ENCODE measurements at places on chromosomes 2 and 18.

DNA sequence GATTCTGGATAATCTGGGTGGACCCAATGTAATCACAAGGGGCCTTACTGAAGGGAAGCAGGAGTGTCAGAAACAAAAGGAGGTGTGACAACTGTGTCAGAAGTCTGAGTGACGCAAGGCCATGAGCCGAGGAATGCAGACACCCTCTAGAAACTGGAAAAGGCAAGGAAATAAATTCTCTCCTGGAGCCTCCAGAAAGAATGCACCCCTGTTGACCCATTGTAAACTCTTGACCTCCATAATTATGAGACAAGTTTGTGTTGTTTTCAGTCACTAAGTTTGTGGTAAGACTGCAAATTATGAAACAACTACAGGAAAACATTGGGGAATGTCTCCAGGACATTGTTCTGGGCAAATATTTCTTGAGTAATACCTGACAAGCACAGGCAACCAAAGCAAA, 47.3 kb upstream of the B3GNT7 start:
- DNase-seq: no peak

GRCh38 chr18:22214731-22215528, 45.5 kb downstream of the GATA6 start:
- no peak for DNase-seq

DNA sequence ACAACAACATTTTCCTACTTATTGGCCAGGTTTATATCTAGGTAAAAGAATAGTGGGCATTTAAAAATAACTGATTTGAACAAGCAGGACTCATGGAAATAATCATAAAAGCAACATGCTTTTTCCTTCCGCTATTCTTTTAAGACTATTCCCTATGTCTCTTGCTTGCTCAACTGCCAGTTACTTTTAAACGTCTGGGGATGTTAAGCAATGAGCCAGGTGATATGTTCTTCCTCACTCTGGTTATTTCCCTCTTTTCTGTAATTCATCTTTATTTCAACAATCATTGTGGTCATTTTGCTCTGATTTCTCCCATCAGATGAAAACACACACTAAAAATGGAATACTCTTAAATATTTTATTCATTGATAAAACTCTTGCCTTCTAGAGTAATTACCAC, 33.4 kb upstream of the SLC8A1 start:
- peak; percentile 26 for DNase-seq

- no peak for DNase-seq
Observed at GRCh38 chr2:36859366-36859792, 107.0 kb downstream of the STRN start.

DNA sequence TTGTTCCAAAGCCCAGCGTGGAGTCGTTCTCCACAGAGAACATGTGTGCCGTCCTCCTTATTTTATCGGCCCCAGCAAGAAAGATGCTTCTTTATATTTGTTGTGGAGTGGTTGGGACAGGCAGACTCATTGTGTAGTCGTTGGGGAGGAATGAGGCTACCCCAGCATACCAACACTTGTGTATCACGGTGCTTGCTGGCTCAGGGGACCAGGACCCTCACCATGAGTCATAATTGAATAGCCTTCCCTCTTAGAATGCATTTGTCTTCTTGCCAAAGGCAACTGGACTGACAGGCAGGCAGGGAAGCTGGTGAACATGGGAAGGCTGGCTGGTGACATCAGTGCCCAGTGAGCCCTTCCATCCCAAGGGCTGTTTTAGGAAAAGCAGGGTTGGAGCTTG, 4.7 kb downstream of the CAPN10 start:
- DNase-seq: no peak

GRCh38 chr2:118988706-118989105, 46.7 kb downstream of the MARCO start:
- DNase-seq: no peak

GRCh38 chr2:239143858-239144712, 256.7 kb downstream of the HDAC4 start:
- peak; percentile 8 for DNase-seq

DNA sequence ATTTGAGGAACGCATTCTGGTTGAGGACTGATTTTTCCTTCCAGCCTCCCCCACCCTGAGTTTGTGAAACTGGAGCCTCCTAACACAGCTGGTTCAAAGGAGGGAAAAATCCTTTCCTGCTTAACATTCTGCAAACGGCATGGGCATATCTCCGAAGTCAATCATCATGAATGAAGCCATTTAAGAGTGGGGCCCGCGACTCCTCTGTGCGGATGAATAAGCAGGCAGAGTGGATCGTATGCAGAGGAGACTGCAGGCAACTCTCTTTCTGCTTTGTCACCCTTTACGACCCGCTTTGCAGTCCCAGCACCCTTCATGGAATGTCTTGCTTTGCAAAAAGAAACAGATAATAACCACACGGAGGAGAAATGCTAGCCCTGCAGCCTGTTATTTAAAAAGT, 305.2 kb downstream of the CLIP4 start:
- no peak for DNase-seq

- DNase-seq: no peak
Observed at GRCh38 chr18:32439241-32439640, 31.4 kb downstream of the GAREM1 start.

GRCh38 chr18:48818329-48819254, 132.2 kb downstream of the SMAD7 start:
- DNase-seq: no peak

DNA sequence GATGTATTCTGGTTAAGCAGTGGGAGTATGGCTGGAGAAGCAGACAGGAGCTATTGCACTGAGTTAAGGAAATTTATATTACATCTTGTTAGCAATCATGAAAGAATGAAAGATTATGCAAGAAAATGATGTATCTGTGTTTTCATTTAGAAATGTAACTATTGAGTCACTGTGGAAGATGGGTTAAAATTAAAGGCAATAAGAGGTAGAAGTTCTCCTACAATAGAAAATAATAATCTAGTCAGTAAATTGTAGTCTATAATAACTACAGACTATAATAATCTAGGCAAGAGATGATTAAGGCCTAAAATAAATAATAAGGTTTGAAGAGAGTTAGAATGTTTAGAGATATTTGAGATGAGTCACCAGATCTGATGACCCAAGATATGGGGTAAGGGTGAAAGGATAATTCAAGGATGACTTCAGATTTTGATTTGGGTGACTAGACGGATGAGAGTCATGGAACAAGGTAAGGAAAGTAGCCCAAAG, 371.9 kb upstream of the KCNH7 start:
- no peak for DNase-seq

GRCh38 chr18:10841203-10841602, 308.2 kb downstream of the PIEZO2 start:
- no peak for DNase-seq

GRCh38 chr2:42961385-42961811, 169.0 kb upstream of the HAAO start:
- DNase-seq: no peak

DNA sequence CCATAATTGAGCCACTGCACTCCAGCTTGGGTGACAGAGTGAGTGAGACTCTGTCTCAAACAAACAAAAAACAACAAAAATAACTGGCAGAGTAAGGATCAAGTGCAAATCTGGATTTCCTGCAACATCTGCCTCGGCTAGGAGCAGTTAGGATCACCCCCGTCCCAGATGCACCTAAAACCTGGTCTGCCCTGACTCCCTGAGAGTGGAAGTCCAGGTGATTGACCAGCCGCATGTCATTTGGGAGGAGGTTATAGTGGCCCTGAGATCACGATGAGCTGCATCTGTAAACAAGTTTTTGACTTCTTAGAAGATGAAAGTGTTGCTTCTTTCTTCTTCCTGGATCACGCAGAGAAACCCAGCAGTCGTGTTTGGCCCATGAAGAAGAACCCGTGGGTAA, 5.0 kb upstream of the ESPNL start:
- DNase-seq: no peak

DNA sequence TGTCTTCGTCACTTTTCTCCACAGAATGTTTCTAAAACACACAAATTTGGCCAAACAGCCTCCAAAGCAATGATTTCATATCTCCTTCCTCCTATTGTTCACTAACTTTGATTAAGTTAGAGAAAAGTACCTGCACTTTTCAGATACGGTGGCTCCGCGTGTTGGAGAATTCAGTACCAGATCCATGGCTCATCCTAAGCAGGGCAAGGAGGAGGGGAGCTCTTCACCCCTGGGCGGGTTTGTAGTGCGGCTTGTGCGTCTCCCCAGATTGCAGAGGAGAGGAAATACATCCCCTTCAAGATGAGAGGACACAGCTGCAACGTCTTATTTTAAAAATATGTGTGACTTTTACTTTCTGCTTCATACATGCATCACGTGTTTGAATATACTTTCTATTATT, 333.0 kb downstream of the AGAP1 start:
- DNase-seq: no peak

GRCh38 chr18:44637210-44638033, 43.3 kb upstream of the SETBP1 start:
- DNase-seq: no peak

DNA sequence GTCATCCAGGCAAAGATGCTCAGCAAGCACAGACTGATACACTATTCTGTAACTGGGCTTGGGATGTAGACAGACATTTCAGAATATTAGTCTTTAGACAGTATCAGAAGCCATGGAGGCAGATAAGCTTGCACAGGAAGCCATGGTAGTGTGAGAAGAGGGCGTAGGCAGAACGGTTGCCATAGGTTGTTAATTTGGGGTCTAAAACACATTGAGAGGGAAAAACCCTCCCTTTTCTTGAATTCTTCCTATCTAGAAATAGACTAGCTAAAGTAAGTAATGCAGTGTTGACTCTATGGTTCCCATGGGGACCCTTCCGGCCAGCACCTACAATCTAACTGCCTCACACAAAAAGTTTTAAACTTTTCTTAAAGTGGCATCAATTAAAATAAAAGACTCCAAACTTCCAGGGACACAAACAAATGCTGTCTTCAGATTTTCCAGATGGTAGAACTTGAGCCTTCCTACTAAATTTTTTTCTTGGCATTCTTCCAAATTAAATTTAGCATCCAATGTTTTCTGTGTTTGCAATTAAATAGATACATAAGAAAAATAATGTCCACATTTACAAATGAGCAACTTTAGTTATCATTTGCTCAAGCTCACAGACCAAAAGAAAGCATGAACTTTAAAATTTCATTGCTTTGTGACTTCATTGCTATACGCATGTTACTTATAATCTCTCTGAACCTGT, 1.9 kb downstream of the PRKRA start:
- DNase-seq: no peak

GRCh38 chr2:16223161-16223840, 283.0 kb downstream of the MYCN start:
- no peak for DNase-seq

GRCh38 chr2:30862054-30862651, 54.9 kb upstream of the CAPN13 start:
- DNase-seq: peak; percentile 79

DNA sequence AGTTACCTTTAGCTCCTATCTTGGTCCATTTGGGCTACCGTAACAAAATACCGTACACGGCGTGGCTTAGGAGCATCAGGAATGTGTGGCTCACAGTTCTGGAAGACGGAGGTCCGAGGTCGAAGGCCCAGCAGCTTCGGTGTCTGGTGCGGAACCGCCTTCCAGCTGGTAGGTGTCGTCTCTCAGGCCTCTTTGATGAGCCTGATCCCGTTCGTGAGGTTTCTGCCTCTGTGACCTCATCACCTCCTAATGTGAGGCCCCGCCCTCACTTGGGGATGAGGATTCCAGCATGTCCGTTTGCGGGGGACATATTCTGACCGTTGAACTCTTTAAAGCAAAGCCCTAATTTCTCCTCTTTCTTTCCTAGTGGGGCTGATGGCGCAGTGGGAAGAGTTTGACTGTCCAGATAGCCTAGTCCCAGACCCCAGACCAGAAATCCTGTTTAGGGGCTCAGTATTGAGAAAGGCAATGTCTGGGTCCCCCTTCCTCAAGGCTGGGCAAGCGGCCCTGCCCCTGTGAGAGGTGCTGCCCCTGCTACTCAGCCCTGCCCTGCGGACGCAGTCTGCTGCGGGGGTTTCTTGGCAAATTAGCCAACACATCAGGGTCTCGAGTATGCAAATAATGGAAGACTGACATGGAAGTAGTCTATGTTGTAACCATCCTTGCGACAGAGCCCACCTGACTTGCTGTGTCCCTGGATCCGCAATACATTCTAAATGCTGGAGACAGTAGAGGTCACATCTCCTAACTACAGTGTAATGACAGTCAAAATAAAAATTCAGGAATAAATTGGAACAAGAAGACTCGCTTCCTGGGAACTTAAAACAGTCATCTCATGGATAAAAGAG, 128.0 kb downstream of the ASB1 start:
- peak; percentile 50 for DNase-seq

DNA sequence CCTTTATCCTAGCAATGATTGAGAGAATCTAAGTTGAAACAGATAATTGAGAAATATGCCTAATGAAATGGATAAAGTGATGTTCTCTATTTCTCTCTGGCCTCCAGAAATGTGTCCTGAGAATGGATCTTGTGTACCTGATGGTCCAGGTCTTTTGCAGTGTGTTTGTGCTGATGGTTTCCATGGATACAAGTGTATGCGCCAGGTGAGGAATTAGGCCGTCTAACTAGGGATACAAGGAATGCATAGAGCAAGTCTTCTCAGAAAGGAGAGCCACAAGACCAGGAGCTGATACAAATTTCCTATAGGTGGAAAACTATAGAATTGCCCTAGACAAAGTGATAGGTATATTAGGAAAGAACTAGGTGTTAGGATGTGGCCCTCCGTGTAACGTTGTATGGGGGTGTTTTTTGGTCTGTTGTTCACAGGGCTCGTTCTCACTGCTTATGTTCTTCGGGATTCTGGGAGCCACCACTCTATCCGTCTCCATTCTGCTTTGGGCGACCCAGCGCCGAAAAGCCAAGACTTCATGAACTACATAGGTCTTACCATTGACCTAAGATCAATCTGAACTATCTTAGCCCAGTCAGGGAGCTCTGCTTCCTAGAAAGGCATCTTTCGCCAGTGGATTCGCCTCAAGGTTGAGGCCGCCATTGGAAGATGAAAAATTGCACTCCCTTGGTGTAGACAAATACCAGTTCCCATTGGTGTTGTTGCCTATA, 592 bp upstream of the CAD start:
- DNase-seq: no peak

DNA sequence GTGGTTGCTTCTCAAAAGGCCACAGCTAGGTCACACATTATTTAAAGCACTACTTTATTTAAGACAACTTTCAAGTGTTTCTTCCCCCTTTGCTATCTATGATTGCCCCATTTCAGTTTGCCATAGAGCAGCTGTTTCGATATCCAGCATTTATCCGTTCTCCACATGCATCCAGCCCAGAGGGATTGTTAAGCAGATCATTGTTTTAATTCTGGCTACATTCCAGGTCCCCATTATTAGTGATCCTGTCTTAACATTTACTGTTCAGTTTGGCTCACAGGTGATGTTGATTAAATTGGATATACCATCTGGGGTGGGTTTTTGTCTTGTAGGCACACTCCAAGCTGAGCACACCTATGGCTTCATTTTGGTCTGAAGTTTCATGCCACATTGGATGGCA, 638.7 kb downstream of the ZEB2 start:
- DNase-seq: no peak
